ENCODE measurements at places on chromosomes 7 and 10. TPM values are rescaled to one million over a fixed set of nuclear protein-coding genes. Genes with fewer than 3 reads are reported as not detected.

GRCh38 chr10:122553341-122553740 is 7.2 kb upstream of the DMBT1 start:
- no peak for DNase-seq

DNA sequence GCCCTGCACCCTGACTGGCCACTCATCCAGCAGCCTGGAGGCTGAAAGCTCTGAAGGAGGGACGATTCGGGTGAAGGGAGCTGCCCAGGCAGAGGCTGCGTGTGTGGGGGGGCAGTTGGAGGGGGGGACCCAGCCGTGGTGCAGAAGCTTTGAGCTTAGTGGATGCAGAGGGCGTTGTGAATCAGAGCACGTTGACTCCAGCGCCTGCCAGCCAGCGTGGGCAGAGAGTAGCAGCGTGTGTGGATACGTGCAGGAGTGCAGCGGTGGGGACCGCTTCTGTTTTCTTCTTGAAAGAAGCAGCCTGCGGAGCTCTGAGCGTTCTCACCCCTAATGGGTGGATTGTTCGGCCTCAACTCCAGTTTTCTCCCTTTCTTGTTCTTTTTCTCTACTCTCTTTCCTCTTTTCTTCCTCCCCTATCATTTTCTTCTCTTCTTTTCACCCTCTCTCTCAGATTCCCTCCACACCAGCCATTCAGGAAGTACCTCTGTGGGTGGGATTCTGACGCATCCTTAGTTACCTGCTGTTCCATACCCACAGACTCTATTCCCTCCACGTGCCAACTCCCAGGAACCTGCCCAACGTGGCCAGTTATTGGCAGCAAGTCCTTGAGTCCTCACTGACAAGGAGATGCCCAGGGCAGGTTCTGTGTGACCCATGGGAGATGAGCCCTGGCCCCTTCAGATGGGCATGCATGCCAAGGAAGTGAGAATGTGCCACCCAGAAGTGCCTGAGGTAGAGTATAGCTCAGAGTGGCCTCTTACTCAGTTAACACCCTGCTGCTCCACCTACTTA is 47.4 kb downstream of the SORCS3 start:
- DNase-seq = no peak

DNA sequence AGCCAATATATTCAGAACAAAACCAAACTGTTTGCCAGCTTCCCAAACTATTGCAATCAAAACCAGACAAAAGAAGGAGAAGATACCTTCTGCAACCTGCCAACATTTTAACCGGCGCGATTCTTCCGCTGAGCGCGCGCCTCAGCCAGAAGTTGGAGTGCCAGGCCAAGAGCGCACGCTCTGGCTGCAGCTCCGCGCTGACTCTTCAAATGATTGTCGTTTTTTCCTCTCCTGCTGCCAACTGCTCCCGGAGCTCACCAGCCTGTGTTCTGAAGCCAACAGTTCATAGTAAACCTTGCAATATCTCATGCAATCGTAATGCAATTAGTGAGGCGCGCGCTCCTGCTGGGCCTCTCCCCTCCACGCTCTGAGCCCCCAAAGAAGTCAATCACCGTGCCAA is 259.7 kb upstream of the MGMT start:
- no peak for DNase-seq

GRCh38 chr7:24401628-24402593 is 117.9 kb downstream of the NPY start:
- no peak for DNase-seq

- DNase-seq = no peak
These were observed 376.9 kb upstream of the MYO3A start for GRCh38 chr10:25557136-25557535.

Gene RASSF4
- 31.1 TPM for polyA plus RNA-seq

Gene TMEM184A
- polyA plus RNA-seq = 6.1 TPM

Data from left kidney (tissue), 8 donors.